ENCODE measurements at places on chromosomes 6 and 20. TPM values are rescaled to one million over a fixed set of nuclear protein-coding genes. Genes with fewer than 3 reads are reported as not detected.

The ZNF133 gene
- 3.6 TPM for polyA plus RNA-seq

The IRF4 gene
- 1.6 TPM for polyA plus RNA-seq

The TNF gene
- 0.06 TPM for polyA plus RNA-seq

The ROS1 gene
- polyA plus RNA-seq: under 0.01 TPM

The DYNLRB1 gene
- 66.9 TPM for polyA plus RNA-seq

The PLA2G7 gene
- 0.35 TPM for polyA plus RNA-seq

The COL10A1 gene
- polyA plus RNA-seq: 0.15 TPM

The MDFI gene
- polyA plus RNA-seq: 0.24 TPM

The BPIFB1 gene
- 0.13 TPM for polyA plus RNA-seq

The INSM1 gene
- not detected for polyA plus RNA-seq

The ARG1 gene
- polyA plus RNA-seq: 1,194 TPM
